ENCODE measurements at places on chromosomes 13 and 19.

DNA sequence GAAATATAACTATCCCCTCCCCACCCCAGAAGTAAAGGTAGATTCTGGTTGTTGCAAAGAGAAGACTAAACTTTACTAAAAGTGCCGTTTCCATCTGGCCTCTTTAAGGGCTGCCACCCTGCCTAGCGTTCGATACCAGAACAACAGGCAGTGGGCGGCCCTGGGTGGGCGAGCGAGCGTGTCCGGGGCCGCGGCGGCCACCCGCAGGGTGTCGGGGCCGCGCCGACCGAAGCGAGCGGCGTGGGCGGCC lies 2.6 kb downstream of the FGF9 start:
- DNase-seq, result no peak

DNA sequence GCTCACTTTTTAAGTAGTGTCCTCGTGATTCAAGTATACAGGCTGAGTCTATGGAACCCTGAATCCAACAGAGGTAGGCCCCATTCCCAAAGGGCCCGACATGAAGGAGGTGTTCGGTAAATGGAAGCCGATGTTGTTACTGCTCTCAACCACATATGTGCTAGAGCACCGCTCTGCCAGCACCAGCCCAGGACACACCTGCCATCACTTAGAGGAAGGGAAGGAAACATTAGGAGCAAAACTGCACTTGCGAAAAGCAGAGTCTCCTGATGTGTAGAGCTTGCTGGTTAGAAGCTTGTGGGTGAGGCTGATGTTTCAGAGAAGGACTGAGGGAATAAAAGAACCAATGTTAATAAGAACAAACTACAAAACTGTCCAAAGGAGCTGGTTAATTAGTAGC lies 9.4 kb upstream of the CCDC97 start:
- no peak for DNase-seq

DNA sequence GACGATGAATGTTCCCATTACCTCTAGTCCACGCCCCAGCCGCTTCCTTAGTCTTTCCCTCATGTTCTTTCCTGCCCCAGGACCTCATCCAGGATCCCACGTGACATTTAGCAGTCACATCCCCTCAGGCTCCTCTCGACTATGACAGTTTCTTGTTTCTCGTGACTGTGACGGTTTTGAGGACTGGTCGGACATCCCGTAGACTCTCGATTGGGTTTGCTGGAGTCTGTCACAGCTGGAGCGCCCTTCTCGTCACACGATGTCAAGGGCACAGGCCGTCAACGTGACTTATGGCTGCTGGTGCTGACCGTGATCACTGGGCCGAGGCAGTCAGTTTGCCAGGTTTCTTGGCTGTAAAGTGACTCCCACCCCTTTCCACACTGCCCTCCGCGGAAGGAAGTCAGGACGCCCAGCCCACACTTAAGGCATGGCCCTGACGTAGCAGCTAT lies 22.8 kb downstream of the ELAVL1 start:
- DNase-seq, result no peak

GRCh38 chr13:24192057-24192810 lies 31.7 kb downstream of the SPATA13 start:
- no peak for DNase-seq

GRCh38 chr13:23778879-23779278 lies 110.3 kb downstream of the MIPEP start:
- DNase-seq, result no peak

DNA sequence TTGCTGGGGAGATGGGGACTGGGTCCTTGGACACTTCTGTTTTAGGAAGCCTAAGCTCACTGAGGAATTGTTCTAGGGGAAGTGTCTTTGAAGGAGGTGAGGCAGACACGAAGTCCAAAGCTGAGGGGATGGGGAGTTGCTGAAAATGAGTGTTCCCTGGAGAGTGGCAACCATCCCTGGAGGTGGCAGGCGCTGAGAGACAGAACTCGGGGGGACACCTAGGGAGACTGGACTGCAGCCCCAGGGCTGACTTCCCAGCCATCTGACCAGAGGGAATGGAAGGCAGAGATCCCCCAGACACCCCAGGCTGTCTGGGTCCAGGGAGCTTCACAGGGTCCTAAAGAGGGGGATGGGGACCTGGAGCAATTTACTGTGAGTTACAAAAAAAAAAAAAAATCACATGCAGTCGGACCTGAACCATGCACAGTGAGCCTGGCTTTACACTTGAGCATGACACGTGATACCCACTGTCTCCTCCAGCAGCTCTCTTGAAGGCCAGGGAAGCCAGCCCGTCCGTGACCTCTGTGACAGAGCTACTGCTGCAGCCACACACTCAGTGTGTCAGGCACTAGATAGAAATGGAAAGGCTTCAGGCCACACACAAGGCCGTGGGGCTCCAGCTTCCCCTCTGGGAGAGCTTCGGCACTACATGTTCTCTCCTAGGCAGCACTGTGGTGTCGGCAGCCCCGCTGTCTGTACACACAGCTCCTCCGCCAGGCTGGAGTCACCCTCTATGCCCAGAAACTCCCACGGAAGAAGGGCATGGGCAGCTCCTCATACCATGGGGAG lies 77.1 kb upstream of the KCTD15 start:
- DNase-seq, result no peak

GRCh38 chr19:30864391-30865215 lies 484.6 kb downstream of the TSHZ3 start:
- DNase-seq, result no peak

DNA sequence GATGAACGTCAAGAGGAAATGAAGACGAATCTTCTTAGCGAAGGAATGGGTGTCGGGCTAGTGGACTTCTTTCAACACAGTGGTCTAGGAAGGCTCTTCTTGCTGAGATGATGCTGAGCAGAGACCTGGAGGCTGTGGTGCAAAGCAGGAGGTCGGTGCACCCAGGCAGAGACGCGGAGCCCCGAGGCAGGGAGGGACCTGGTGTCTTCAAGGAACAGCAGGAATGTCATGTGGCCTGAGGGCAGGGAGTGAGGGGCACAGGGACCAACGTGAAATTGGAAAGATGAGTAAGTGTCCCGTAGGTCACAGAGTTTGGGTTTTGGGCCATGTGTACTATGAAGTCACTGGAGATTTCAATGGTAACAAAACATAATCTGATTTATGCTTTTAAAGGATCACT lies 11.4 kb upstream of the CDC42EP5 start:
- no peak for DNase-seq

DNA sequence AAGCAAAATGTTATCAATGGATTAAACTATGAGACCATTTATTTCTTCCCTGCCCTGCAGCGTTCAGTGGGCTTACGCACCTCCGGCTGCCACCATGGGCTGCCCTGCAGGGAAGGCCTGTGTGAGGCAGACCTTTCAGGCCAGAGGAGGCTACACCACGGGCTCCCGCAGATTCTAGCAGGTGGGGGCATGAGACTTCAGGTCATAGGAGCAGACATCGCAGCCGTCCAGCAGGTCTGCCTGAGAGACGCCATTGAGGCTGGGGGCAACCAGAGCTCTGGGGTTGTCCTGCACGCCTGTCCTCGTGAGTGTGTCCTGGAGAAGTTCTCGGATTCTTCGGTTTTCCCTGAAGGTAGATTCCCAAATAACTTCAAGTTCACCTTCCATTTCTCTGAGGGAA lies 9.4 kb upstream of the SLC7A9 start:
- no peak for DNase-seq

DNA sequence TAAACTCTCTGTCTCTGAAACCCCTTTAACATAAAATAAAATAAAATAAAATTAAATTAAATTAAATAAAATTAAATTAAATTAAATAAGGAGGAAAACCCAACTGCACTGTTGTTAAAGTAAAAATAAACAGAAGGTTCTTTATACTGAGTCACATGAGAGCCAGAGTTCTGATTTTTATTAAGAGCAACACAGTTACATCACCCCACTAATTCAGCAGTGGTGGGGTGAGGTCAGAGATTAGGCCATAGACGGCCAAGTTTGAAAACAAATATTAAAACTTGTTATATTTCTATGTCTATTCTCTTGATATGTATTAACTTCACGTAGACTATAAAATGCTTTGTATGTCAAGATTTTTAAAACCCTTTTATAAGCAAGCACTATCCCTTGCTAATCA lies 59.5 kb downstream of the MYCBP2 start:
- no peak for DNase-seq

DNA sequence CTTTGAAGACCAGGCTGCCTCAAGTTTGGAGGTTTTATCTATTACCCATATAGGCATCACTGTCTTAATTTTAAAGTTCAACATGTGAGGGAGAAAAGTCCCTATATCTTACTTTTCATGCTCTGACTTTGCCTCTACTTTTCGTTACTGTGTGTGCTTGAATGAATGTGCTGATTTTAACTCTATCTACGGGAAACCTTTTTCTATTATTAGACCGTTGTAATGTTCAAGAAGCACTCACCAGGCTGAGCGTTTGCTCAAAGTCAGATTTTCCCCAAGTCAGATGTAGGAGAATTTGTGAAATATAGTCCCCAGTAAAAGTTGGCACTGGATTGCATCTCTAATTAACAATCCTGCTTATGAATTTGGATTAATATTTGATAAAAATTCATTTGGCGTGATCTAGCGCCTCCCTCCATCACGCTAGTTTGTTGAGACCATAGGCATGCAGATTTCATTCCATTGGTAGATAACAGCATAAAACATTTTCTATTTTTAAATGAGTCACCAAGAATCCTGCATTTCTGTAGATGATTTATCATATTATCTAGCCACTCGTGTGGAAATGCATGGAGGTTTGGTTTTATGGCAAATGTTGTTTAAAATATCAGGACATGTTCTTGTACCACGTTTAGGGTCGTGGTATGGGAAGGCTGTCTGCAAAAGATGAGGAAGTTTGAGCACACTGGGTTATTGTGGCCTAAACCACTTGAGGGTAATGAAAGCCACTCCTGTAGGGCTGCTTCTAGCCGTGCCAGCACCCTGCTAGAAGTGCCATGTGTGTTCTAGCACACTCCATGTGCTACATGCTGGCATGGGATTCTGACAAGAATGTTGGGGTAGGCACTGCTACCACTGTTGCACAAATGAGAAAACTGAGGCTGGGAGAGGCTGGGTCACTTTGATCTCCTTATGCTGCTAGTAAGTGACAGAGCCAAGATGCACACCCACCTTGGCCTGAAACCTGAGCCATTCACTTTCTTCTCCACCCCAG lies 179.4 kb downstream of the FGF9 start:
- no peak for DNase-seq

- no peak for DNase-seq
Measured at GRCh38 chr13:95192998-95193397, 108.3 kb downstream of the ABCC4 start.
